ENCODE measurements at places on chromosomes 11 and 22.

DNA sequence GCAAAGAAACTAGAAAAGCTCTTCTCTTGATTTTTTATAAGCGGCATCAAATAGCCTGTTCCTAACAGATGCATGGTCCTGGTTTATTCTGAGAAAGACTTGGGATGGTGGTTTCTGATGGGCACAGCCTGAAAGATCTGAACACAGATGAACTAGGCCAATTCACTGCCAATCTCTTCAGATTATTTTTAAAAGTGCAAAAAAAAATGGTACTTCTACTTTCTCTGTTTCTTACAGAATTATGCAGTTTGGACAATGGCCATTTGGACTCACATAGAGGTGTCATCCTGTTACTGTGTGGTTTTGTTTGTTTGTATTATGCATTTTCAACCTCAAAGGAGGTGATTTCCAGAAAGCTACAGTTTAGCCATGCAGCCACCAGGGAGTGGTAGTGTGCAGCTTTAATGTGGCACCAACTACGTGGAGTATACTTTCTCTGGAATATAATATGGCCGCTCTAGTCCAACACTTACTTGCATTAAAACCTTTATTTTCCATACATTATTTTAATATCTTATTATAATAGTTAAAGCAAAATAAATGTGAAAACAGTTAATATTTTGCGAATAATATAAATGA is 469.8 kb upstream of the KIRREL3 start:
- DNase-seq = peak; percentile 5

DNA sequence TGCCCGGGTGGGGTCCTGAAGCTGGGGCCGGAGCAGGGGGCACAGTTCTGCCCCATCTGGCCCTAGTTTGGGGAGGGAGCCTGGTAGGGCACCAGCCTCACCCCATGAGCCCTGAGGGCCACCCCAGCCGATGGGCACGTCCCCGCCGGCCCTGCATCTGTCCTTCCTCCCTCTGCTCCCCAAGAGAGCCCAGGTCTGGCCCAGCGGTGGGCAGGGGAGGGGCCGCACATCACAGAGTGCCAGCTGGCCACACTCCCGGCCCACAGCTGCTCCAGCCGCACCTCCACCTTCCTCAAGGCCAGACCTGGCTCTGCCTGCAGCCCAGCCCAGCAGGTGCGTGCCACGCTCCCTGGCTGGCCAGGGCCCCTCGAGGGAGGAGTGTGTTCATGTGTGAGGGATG is 21.6 kb downstream of the BRSK2 start:
- DNase-seq = no peak

DNA sequence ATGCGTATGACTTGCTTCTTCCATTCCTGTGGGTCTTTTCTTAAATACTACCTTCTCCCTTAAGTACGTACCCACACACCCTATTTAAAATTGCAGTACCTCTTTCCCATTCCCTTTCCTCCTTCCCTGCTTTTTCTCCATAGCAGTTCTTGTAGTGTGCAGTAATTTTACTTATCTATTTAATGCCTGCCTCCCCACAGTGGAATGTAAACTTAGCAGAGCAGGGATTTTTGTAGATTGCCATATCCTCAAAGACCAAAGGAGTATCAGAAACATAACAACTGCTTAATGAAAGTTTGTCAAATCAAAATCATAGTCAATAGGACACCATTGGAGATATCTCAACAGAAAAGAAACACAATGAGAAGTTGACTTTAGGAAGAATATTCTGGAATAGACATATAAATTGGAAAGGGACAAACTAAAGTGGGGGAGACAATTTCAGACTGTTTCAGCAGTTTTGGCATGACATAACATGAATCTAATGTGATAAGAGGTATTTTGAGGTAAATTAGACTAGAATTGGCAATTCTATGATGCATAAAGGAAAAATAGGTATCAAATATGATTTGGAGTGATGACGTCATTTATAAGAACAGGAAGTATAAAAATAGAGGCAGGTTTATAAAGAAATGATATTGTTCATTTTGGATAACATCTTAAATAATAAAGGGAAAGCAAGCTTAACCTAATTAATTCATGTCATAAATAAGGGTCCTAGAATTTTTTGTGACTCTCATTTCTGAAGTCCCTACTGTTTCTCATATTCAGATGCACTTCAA is 188.4 kb downstream of the SOX6 start:
- no peak for DNase-seq

DNA sequence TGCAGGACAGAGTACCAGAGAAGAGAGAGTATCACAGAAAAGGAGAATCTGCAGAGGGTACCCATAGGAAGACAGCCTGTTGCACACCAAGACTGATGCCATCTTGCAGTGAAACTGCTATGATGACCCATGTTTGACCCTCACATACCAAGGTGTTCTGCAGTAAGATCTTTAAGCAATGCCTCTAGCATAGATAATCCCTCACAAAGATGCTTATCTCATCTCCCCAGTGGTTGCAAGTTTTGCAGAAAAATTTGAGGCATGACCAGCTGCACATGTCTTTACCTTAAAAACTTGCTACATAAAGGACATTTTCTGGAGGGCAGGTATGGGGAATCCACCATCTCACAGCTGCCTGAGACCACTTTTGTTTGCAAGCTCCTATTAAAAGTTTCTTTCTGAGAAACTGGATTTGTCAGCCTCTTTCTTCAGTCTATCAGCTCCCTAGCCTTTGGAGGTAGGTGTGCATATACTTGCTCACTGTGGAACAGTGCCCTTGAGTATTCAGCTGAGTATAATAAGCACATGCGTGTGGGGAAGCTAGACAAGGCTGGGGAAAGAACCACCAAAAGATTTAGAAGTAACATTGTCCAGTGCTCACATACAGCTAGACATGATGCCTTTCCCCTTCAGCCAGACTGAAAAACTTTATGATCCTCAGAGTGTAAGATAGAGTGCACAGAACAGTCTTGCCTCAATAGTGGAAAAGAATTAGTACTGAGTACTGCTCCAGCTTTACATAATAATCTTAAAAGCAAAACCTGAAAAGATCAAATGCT is 100.3 kb upstream of the TEAD1 start:
- DNase-seq = no peak

- DNase-seq = peak; percentile 73
Measured at GRCh38 chr22:18156878-18157713, 7.1 kb downstream of the USP18 start.
